Right lobe of liver (tissue), 6 donors: ENCODE measurements at places on chromosomes 2 and 18. TPM values are rescaled to one million over a fixed set of nuclear protein-coding genes. Genes with fewer than 3 reads are reported as not detected.

The NBEAL1 gene
- 25.6 TPM for total RNA-seq

The SERPINB12 gene
- not detected for total RNA-seq

The AKAIN1 gene
- total RNA-seq = 0.99 TPM

The GREB1 gene
- 19.5 TPM for total RNA-seq

The GRP gene
- not detected for total RNA-seq

The DTNA gene
- 0.90 TPM for total RNA-seq

The DSG3 gene
- not detected for total RNA-seq

The IKZF2 gene
- total RNA-seq = 3.0 TPM

The VPS54 gene
- 11.6 TPM for total RNA-seq

The SIGLEC15 gene
- 0.35 TPM for total RNA-seq

The UNC80 gene
- total RNA-seq = not detected

The ERFE gene
- total RNA-seq = 0.27 TPM

The WNT10A gene
- not detected for total RNA-seq

The GYPC gene
- total RNA-seq = 6.6 TPM

The RNF125 gene
- total RNA-seq = 4.5 TPM

The TSPYL6 gene
- total RNA-seq = not detected

The IL37 gene
- total RNA-seq = not detected

The CHST10 gene
- total RNA-seq = 0.56 TPM

The NFATC1 gene
- 3.5 TPM for total RNA-seq

The CHRNG gene
- total RNA-seq = not detected

The EFHD1 gene
- 10.8 TPM for total RNA-seq

The MSTN gene
- not detected for total RNA-seq

The AP1S3 gene
- 8.9 TPM for total RNA-seq
